ENCODE measurements at places on chromosomes 4 and X.

- no peak for DNase-seq
Observed at GRCh38 chrX:4173743-4174142, 460.3 kb upstream of the PRKX start.

- no peak for DNase-seq
Observed at GRCh38 chrX:9577555-9577954, 112.7 kb downstream of the TBL1X start.

GRCh38 chrX:131827935-131828334 lies 195.2 kb upstream of the STK26 start:
- no peak for DNase-seq

GRCh38 chr4:80058740-80059139 lies 14.3 kb downstream of the ANTXR2 start:
- DNase-seq = peak; percentile 35

DNA sequence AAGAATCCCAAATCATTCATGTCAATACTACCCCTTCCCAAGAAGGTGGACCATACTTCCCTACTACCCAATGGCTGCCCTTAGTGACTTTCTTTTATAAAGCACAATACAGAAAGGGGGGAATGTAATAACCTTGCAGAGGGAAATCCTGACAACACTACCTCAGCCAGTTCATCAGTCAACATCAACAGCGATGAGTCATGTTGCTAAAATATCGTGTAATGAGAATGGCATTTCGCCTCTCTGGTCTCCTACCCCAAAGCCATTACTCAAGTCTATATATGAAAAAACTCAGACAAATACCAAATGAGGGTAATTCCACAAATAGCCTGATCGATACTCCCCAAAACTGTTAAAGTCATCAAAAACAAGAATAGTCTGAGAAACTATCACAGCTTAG lies 3.3 kb upstream of the MAGEA8 start:
- no peak for DNase-seq

GRCh38 chr4:22574880-22575279 lies 59.0 kb upstream of the ADGRA3 start:
- DNase-seq = no peak

DNA sequence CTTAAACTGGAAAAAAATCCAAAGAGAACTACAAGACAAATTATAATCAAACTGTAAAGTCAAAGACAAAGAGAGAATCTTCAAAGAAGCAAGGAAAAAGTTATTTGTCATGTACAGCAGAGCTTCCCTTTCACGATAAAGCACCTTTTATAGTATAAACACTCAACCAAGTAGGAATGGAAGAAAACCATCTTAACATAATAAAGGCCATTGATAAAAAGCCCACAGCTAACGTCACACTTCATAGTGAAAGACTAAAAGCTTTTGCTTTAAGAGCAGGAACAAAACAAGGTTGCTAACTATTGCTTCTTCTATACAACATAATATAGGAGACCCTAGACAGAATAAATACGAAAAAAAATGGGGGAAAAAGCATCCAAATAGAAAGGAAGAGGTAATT lies 595.7 kb upstream of the POU3F4 start:
- DNase-seq = no peak

- no peak for DNase-seq
Observed at GRCh38 chr4:609400-610050, 15.8 kb upstream of the PDE6B start.

All from tongue (tissue), 3 donors.